ENCODE measurements at places on chromosomes 13 and 19.

DNA sequence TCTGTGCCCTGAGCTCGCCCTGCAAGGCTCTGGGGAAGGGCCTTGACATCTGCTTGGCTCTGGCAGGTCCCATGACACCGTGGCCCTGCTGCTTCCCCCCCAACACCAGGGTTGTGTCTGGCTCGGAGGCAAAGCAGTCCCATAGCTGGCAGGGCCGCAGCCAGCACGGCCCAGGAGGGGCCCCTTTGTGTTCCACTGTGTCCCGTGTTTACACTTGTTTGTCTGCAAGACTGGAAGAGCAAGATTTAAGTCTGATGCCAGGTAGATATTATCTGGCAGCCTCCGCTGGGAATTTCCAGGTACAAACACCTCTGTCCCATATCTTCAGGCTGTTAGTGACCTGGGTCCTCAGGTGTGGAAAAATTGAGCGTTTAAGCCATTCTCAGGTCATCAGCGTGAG, 44.3 kb downstream of the MCF2L start:
- DNase-seq = no peak

DNA sequence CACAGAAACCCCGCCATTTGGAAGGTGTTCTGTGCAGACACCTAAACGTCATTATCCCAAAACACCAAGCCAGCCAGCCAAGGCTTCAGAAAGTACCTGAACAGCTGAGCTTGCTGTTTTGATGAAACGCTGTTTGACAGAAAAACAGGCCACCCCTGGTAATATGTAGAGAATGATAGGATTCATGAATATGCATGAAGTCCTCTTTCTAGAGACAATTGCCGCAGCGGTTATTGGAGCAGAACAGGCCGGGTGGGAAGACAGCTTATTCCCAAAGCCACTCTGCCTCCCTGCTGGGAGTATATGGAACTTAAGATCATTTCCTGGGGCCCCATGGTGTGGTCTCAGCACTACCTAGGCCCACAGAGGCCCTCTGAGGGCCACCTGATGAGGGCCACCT, 229.5 kb downstream of the UQCRFS1 start:
- no peak for DNase-seq

GRCh38 chr19:44807162-44807561, 1.7 kb upstream of the BCAM start:
- no peak for DNase-seq

DNA sequence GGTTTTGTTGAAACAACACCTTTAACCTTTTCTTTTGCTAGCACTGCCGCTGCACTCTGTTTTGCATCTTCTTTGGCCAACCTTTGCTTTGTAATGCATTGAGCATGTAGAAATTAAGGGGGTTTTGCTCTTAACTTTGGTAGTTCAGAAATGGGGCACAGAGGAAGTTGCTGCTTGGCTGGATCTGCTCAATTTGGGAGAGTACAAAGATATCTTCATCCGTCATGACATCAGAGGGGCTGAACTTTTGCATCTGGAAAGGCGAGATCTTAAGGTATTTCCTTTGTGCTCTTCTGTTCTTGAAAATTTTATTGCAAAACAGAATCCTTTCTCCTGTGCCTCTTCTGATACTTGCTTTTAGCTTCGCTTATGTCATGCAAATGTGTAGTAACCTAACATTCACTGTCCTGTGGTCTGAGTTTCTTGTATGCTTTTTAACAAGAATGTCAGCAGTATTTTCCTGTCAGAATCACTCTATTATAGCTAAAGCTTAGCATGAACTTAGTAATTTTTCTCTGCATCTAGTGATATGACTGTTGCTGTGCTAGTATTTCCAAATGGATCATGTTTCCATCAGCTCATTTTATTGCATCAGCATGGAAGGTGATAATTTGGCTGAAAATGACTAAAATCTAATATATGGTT, 50.7 kb upstream of the AKAP11 start:
- no peak for DNase-seq

DNA sequence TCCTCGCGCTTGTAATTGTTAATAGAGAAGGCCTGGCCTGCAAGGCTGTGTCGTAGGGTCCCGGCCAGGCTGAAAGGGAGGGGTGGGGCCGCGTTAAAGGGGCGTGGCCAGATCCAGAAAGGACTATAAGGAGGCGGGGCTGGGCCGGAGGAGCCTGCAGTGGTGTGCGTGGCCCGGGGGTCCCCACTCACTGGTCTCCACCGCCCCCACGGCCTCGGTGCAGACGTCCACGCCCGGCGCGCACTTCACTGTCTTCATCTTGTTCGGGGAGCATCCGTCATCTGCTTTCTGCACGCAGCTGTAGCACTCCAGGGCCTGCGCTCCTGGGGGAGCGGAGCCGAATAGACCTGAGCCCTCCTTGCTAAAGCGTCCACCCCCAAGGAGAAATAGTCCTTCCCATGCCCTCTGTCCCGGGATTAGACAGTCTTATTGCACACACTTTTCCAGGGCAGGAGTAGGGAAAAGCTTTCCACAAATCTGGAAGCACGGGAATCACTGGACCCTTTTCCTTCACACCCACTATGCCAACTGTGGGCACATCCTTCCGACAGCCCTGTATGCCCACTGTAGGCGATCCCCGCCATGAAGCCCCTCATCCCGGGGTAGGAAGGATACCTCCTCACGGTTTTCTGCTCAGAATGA, 1.2 kb downstream of the LYPD3 start:
- no peak for DNase-seq

- no peak for DNase-seq
Observed at GRCh38 chr13:106997696-106998095, 429.8 kb upstream of the ARGLU1 start.

- DNase-seq = no peak
Observed at GRCh38 chr13:29260684-29261083, 334.8 kb downstream of the SLC7A1 start.

DNA sequence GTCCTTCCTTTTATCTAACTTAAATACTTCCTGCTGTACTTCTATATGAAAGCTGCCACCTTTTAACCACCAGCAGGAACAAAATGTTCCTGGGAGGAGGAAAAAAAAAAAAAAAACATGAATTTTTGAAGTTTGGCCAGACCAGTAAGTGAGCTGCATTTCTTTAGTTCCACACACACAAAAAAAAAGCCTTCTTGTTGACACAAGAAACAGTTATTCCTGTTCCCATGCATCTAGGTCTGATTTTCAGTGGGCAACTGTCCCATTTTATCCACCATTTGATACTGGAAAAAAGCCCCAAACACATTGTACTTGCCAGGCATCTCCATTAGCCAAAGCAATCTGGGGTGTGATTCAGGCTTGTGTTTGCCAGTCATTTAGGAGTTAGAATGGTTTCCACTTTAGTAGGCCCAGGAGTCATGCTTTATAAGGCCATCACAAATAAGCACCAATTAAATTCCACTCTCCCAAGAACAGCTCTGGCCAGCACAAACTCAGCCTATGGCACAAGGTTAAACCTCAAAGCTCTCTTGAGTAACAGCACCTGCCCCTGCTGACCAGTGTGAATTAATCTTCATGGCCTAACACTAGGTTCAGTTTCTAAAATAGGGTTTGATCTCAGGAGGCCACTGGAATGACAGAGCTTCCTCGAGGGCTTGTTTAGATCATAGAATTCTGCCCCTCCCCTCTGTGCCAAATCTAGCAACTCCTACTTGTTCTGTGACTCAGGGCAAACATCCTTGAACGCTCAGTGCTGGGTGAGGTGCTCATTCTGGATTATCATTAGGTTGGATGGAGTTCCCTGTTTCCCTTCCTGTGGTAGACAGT, 67.1 kb downstream of the NUFIP1 start:
- no peak for DNase-seq

Measured in urinary bladder (tissue), 4 donors.